Stimulated activated memory B cell treated with anti-CD40 and anti-IgM and Interleukin-4, amounts not matched to agents 10 μg/mL and 1 μg/mL and 100 μg/mL, for 72 hours (primary cell): ENCODE measurements at places on chromosomes 4 and X.

DNA sequence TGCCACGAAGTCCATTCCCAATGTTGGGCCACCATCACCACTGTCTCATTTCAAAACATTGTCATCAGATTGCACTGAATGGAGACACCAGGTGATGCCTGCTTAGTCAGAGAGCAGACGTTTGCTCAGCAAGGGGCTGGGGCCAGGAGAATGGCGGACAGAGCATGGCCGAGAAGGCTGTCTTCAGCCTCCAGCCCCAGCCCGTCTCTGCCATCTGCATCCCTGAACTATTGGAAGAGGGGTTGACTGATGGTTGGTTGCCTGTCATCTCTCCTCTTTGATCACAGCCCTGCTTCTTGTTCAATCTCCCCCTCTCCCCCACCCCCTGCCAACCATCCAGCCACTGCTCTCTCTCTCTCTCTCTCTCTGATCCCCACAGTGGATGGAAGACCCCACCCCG is 140.9 kb downstream of the SHOX start:
- no peak for ATAC-seq

DNA sequence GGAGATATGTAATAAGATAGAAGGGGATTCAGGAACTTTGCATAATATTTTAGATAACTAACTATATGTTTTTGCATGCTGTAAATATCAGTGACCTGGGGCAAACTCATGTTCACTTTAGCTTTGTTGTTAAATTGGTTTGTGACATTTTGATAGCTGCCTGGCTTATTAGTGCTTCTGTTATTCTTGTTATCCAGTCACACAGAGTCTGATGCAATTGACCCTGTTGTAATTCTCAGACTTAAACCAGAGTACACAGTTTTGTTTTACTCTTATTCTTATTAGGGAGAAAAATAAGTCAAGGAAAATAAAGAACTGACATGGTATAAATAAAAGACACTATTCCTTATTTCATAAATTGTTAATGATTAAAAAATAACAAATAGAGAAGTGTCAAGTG is 516.7 kb upstream of the SLIT2 start:
- ATAC-seq, result no peak

- no peak for ATAC-seq
Measured at GRCh38 chrX:22389556-22390179, 117.0 kb downstream of the CBLL2 start.

DNA sequence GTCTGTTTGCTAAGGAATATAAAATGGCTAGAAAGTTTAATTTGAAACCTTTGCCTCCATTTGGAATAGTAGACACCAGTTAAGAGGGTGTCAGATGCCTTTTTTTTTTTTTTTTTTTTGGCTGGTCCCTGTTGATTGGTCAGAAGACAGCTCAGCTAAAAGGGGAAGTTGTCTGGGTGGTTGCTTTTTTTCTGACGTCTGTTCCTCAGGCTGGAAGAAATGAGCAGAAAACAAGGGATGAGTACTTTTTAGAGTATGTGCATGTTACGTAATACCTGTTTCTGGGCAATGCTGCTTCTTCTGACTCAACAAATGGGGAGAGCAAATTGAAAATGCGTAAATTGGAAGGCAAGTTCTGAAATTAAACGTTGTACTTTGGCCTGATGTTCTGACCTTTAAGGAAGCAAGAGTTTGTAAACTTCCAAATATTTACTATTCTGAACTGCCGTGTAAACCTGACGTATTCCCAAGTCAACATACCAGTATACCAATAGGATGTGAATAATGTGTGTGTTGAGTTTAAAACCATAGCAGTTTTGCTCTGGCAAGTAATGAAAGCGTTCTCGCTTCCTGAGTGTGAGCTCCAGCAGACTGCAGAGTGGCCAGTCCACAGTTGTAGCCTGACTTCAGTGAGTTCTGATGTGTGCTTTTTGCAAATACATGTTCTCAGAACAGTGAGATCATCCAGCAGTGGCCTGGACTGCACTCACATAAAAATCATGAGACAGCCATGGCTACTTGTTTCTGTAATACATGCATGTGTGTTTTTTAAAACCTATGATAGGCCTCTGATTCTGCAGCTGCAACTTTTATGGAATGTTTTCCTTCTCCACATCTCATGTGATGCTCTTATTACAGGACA is 1.7 kb downstream of the SAT1 start:
- no peak for ATAC-seq

GRCh38 chrX:69255441-69256290 is 90.4 kb upstream of the PJA1 start:
- no peak for ATAC-seq

DNA sequence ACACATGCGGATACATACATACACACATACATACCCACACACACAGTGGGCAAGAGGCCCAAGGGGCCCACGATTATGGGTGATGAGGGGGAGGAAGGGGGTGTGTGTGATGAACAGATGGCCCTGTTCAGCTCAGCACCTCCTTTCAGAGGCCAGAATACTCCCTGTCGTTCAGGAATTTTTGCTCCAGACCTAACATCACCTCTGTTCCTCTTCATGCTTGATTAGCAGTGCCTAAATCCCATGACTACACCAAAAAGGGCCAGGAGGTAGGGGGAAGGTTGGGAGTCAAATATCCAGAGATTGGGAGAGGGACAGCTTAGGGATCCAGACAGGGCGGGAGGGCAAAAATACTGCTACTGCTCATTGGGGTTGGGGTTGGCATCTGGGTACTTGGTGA is 42.7 kb downstream of the SMC1A start:
- no peak for ATAC-seq

GRCh38 chr4:113496698-113497097 is 264.8 kb downstream of the CAMK2D start:
- ATAC-seq, result no peak

- no peak for ATAC-seq
Measured at GRCh38 chr4:73711989-73712388, 28.4 kb upstream of the CXCL8 start.

DNA sequence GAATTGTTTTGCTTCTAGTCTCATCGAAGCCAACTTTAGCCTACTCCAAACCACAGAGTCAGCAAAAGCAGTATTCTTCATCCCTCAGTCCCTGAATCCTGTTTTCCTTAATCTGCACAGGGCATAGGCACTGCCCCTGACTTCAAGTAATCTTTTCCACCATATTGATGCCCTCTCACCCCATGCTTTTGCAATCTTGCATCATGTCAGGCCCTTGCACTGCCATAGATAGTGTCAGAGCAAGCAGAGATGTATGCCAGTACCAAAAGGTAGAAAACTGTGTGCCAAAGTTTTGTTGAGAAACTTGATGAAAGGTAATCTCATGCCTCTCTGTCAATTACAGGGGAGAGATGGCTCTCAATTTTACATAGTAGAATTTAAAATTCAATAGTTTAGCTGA is 131.1 kb downstream of the CFAP299 start:
- ATAC-seq, result no peak

DNA sequence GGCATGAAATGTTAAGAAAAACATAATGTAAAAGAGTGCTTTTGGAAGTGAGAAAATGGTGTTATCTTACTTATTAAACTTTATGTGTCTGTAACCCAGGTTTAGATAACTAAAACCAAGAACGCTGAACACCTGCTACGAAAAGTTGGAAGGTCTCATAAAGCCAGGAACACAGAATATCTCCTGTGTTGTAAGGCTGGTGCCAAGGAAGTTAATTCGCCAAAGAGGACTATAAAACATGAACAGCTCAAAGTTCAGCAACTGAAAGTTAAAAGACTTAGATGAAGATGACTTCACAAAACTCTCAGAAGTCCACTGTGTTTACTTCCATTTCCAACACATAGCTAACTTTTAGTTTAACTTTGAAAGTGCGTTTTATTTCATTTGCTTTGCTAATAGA is 54.3 kb downstream of the GPRIN3 start:
- no peak for ATAC-seq

- ATAC-seq, result no peak
Measured at GRCh38 chr4:1676605-1677525, 7.2 kb downstream of the FAM53A start.

- ATAC-seq, result no peak
Measured at GRCh38 chr4:56531149-56531770, 25.7 kb downstream of the ARL9 start.

GRCh38 chr4:2303121-2303685 is 41.3 kb upstream of the MXD4 start:
- ATAC-seq, result no peak

DNA sequence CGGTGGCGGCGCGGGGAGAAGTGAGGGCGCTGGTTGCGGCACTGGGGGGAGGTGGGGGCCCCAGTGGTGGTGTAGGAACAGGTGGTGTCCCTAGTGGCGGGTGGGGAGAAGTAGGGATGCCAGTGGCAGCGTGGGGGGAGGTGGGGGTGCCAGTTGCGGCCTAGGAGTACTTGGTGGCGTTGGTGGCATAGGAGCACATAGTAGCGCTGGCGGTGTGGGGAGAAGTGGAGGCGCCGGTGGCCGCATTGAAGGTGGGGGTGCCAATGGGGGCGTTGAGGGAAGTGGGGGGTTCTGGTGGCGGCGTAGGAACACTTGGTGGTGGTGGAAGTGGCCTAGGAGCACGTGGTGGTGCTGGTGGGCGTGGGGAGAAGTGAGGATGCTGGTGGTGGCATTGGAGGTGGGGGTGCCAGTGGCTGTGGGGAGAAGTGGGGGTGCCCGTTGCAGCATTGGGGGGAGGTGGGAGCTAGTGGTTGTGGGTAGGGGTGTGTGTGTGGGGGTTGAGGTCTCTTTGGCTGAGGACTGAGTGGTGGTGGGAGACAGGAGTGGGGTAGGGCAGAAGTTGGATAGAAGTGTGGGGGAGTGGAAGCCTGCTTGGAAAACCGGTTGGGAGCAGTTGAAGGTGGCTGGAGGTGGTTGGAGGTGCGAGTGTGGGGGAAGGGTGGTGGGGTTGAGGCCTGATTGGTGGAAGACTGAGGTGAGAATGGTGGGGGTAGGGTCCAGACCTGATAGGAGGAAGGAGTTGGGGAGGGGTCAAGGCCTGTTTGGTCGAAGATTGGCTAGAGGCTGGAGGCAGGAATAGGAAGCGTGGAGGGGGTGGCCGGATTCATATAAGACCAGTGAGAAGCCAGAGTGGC is 1.1 kb downstream of the GCNA start:
- no peak for ATAC-seq

DNA sequence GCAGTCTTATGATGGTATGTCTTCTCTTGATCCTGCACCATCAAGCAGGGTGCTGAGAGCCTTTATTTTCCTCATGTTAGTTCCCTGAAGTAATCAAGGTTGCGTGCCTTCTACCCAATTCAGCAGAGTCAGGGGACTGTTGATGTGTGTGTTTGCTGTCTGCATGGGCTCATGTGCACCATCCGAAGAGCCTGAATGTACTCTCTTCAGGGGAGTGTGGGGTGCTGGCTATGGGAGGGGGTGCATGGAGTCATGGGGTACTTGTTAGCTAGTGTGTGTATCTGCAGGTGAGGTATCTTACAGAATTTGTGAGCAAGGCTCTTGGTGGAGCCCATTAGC is 154.3 kb upstream of the ANXA3 start:
- no peak for ATAC-seq

DNA sequence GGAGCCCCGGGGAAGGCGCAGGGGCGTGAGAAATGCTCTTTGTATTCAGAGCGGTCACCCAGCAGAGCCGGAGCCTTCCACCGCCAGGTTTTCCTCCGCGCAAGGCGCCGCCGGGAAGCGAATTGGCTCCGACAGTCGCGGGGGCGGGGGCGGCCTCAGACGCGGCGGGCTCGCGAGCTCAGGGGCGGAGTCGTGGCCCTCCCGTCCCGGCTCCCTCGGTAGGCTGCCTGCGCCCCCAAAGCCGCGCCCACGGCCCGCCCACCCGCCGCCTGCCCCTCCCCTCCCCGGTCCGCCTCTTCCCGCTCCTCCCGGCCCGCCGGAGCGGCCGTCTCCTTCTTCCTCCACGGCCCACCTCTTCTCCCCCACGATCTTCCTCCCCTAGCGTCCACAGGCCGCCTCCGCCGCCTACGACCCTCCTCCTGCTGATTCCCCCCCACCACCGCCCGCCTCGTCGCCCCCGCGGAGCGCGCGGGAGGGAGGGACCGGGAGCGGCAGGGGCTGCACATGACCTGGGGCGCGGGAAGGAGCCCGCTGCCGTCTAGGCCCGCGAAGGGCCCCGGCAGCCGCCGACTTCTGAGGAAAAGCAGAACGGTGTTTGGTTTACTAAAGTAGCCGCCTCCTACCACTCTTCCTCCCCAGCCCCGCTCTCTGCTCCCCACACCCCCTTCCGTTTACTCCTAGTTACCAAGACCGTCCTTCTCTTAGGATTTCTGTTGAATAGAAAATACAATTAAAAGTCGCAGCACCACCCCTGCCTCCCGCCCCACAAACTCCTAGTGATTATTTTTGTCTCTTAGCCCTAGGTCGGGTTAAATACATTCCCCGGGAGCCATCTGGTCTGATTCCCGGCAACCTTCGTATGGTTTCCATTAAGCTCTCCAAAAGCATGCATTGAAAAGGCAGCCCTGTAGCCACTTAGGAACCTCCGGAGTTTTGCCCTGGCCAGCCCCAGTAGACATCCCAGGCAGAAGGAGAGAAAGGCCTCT is 53.2 kb downstream of the C4orf51 start:
- ATAC-seq, result peak; percentile 93

GRCh38 chr4:166741742-166742141 is 492.6 kb downstream of the SPOCK3 start:
- no peak for ATAC-seq

DNA sequence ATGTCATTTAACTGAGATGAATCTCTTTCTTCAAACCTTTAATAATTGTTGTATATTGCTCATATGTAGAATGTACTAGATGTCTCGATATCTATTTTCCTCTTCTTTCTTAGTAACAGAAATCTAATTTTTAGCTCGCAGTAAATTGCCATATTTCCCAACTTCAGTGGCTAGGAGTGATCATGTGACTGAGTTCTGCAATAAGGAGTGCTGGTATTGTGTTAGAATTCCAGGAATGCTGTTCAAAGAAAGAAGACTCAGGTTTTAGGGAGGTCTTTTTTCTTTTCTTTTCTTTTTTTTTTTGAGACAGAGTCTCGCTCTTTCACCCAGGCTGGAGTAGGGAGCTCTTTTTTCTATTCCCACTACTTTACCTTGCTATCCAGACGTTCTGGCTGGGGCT is 81.7 kb downstream of the SLC10A7 start:
- ATAC-seq, result no peak

- no peak for ATAC-seq
Measured at GRCh38 chr4:22389240-22389870, 126.5 kb downstream of the ADGRA3 start.

DNA sequence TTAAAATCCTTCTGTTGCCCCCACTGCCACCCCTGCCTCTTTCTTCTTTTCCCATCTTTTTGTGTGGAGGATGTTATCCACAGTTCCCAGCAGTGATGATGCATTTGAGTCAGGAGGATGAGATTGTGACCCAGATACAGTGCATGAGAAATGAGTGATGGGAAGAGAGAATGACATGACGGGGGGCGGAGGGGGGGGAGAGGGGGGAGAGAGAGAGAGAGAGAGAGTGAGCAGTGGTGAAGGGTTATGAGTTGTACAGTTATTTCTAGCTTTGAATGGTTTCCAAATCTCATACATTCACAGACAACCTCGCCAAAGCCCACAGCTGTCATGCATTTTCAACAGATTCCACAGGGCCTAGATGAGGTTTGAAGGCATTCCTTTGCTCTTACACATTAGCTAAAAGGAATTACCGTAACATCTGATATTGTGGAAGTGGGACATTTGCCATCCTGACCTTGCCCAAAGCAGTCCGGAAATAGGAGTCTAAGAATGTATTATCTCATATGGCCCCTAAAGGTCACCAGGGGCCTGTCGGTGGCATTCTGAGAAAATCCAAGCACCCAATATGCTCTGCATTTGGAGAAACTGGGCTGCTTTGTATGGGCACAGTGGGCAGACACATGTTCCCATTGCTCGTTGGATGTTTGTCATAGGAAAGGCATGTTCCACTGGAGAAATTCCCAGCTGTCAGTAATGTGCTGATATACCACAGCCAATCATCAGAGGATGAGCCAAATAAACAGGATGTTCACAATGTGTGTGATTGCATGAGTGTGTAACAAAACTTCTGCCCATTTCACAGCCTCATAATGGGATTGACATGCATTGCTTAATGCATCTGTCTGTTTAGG is 435.8 kb downstream of the SPRY1 start:
- ATAC-seq, result no peak
